ENCODE measurements at places on chromosomes 3 and 15.
A peak's percentile ranks its signal among the peaks of the same experiment; 100 is the strongest.

- no peak for DNase-seq
These were observed 127.6 kb downstream of the TMCO5A start for GRCh38 chr15:38061856-38062649.

- DNase-seq, result no peak
These were observed 388.2 kb upstream of the RGMA start for GRCh38 chr15:93477188-93477587.

- DNase-seq, result no peak
These were observed 46.5 kb upstream of the APEH start for GRCh38 chr3:49627634-49628033.

DNA sequence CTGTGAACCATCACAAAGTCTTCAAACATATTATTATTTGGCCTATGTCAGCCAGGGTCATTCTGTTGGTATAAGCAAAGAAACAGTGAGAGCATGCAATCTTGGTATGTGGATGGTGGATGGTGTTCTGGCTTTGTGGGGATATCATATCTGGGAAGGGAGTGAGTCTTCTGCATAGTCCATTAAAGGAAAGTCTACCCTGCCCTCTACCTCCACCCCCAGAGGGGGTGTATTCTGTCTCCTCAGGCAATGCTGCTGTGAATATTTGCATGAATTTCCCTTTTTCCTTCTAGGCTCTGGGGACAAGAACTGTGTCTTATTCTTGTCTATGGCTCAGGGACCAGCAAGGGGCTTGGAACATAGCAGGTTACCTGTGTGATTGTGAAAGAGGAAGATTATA, 495.8 kb downstream of the PDCD6IP start:
- no peak for DNase-seq

DNA sequence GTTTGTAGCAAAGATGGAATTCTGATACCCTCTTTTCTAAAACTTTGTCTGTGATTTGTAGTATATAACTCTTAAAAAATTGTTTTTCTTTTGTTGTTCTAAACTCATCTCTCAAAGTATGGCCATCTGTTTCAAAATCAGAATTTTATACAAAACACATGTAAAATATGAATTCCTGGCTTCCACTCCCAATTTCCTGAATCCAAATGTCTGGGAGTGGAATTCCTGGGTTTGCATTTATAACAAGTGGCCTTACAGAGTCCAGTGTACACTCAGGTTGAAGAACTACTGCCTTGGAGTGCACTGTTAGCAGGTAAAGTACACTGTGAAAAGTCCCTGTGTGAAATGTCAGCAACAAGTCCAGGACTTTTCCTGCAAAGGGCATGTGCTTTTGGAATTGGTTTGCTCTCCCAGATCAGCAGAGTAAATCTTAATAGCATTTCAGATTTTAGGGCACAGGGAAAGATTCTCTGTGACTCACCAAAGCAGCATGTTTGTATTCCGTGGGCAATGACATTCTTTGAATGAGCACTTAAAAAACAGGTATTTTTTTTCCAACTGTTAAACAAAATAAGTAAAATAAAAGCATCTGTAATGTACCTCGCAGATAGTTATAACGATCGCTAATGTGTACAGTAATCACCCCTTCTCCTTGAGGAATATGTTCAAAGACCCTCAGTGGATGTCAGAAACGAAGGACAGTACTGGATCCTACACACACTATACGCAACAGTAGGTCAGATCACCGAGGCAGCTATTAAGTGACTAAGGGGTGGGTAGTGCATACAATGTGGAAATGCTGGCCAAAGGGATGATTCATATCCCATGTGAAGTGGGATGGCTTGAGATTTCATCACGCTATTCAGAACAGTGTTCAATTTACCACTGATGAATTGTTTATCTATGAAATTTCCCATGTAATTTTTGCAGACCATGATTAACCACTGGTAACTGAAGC, 2.0 kb upstream of the CLDN16 start:
- DNase-seq, result no peak

- DNase-seq, result no peak
These were observed 350.1 kb upstream of the PROK2 start for GRCh38 chr3:72134989-72135451.

- no peak for DNase-seq
These were observed 72.2 kb downstream of the TOP2B start for GRCh38 chr3:25592510-25592968.

DNA sequence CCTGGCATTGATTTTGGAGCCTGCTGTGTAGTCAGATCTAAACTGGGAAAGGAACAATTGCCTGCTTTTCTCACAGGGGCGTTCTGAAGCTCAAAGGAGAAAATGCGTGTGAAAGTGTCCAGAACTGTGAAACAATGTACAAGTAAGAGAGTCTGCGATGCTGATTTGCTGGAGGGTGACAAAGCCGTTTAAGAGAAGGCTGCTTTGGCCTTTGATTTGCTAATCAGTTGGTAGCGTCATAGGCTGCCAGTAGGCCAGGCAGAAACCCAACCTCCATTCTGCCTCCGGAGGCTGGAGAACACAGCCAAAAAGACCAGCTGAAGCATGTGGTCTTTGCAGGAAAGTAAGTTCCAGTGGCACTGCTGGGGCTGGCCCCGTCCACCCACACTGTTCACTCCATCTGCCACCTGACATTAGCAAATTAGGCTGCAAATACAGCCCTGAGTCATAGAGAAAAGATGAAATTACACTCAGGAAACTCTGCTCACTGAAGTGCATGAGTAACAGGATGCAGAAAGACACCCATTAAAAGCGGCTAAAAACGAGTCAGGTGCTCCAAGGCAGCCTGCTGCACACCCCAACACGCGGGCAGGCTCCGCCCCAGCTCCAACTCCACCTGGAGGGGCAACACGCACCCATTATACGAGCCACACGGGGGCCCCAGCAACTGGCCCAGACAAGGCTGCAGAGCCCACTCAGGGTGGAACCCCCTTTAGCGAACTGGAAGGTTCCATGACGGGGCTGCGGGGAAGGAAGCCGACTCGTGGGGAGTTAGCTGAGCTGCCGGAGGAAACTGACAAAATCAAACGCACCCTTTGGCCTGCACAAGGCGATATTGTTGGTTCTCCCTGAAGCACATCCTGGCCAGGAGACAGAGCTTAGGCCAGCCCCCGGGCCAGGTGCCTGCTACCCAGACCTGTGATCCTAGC, 31.6 kb downstream of the ZDHHC19 start:
- peak; percentile 74 for DNase-seq

DNA sequence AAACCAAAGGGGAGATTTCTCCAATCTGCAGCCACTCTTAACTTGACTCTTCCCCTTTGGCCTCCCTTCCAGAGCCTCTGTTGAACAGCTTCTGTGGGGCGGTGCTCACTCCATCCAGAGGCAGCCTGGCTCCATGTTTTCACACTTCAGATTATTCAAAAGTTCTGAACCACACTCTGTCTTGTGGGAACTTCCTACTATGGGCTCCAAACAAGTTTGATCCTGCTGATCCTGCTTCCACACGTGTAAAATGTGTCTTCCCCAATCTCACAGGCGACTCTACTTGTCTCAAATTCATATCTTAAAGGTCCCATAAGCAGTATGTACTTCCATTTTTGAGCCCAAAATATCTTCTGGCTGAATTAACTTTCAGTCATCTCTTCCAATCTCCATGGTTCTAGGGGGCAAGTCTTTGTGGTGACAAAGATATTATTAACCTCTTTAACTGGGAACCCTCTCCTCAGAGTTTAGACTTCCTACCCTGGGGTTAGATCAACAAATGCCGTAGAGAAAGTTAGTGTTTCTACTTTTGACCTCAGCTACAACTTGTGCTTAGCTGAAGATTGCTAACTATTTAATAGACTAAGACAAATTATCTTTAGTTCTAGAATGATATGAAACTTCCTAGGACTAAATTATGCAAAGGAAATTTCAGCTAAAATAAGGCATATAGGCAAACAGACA, 176.3 kb upstream of the BCL6 start:
- no peak for DNase-seq

DNA sequence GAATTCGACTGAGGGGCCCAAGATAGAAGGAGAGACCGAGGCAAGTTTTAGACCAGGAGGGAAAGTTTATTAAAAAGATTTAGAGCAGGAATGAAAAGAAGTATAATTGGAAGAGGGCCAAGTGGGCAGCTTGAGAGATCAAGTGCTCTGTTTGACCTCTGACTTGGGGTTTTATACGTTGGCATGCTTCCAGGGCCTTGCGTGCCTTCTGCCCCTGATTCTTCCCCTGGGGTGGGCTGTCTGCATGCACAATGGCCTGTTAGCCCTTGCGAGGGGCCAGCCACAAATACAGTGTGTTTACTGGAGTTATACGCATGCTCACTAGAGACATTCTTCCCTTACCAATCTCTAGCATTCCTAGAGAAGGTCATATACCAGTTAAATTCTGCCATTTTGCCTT, 70.7 kb upstream of the LARS2 start:
- no peak for DNase-seq

DNA sequence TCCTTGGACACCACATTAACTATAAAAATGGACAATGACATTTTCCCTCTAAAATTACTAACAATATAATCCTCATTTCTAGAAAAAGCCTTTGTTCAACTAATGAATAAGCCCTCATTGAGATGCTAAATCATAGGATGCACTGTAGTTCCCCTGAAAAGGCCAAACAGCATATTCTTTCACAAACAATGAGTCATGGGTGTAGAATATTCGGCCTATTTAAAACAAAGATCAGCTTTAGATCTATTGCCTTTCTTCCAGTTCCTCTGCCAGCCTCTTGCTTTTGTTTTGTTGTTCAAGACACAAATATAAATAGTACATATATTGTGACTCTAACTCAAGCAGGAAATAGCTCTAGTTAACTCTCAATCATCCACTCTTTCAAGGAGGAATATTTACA, 82.5 kb downstream of the ADAM10 start:
- no peak for DNase-seq

GRCh38 chr3:170306015-170306414, 51.5 kb upstream of the SKIL start:
- no peak for DNase-seq

GRCh38 chr3:172378439-172378838, 69.8 kb downstream of the GHSR start:
- DNase-seq, result no peak

- DNase-seq, result no peak
These were observed 21.0 kb downstream of the PTH1R start for GRCh38 chr3:46898321-46899150.

DNA sequence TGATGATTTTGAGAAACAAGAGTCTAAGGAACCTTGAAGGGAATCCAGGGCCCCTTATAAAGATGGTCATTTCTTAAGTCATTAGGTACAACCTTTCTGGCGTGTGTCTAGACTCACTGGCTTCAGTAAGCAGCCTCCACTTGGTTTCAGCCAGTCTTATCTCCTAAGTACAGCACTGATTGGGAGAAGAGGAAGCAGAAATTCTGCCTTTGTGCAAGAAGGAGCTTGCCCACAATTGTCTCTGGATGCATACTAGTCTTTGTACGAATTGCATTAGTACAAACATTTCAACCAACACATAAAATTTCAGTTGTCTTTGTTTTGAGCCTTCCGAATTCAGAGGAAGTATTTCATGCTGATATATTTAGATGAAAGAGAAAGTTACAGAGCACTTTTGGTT, 139.4 kb downstream of the SLCO3A1 start:
- no peak for DNase-seq

DNA sequence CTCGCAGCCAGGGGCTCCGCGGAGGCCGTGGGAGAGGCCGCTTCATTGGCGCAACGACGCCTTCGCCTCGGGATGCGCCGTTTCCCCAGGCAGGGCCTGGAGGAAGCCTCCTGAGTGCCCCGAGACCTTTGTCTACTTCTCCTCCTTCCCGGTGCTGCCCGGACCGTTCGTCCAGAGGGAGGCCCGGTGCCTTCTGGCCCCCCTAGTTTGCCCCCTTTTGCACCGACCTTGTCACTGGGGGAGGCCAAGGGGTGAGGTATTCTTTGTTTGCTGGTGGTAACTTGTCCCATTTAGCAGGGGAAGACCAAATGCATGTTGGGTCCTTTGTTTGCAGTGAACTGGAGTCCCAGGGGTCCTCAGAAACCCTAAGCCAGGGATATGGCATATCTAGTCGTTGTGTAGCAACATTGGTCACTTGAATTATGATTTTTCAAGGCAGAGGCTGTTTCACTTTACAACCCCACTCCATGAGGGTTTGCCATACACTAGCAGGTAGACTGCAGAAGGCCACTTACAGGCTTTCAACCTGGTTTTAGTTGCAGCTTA, 615 bp downstream of the DHX30 start:
- no peak for DNase-seq

DNA sequence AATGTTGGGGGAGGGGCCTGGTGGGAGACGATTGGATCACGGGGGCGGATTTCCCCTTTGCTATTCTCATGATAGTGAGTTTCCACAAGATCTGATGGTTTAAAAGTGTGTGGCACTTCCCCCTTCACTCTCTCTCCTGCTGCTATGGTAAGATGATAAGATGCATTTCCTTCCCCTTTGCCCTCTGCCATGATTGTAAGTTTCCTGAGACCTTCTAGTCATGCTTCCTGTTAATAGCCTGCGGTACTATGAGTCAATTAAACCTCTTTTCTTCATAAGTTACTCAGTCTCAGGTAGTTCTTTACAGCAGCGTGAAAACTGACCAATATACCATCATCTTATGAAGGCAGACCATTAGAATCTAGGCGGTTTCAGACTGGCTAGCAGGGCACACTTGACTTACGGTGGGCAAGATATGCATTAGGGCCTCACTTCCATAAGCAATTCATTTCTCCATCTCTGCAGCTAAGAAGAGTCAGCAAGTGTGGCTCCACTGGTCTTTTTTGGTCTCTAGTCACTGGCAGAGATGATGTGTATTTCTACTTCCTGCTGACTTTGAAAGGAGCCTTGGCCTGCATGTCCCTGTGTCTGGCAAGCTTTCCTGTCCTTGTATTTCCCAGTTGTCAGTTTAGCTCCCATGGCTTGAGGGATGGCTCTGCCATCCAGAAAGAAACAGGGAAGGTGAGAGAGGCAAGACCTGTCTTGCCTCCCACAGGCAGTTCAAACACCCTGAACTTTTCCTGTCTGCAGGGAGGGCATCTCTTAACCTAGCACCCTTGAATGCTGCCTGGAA, 109.0 kb upstream of the ADAMTS9 start:
- DNase-seq, result no peak

- DNase-seq, result no peak
These were observed 26.6 kb downstream of the FBLN2 start for GRCh38 chr3:13575459-13576061.

GRCh38 chr3:17580901-17581300, 161.5 kb downstream of the TBC1D5 start:
- no peak for DNase-seq

GRCh38 chr3:170189398-170190256, 8.1 kb upstream of the PHC3 start:
- DNase-seq, result no peak

GRCh38 chr3:170002231-170002630, 35.6 kb upstream of the GPR160 start:
- no peak for DNase-seq

Data from activated T-cell treated with anti-CD3 and anti-CD28 coated beads for 1 hour (primary cell).